ENCODE measurements at places on chromosomes 7 and 10.

GRCh38 chr10:62803724-62804355, 680 bp upstream of the ADO start:
- DNase-seq: no peak

DNA sequence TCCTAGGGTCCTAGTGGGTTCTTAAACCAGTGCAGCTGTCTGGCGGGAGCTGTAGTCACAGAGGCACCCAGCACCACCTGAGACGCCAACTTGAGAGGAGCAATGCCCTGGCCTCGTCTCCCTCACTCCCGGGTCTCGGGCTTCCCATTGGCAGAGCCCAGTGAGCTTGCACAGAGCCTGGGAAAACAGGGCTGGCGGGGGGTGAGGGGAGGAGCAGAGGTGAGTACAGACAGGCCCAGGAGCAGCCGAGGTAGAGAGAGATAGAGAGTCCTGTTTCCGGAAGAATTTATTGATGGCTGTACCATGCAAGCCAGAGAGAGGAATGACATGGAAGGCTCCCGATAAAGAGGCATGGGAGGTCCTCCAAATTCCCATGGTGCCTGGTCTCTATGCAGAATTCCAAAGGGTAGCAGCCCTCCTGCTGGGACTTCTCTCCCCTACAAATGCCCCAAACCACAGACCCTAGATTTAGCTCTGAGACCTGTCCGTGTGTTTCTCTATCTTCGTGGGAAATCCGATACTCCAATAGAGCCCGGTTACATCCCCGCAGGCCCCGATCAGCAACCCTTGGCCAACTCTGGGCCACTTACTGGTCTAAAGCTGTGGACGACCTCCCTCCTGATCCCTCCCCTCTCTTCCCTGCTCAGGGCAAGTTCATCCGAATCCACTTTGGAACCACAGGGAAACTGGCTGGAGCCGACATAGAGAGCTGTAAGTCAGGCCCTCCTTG, 20.3 kb upstream of the MYH16 start:
- DNase-seq: no peak

DNA sequence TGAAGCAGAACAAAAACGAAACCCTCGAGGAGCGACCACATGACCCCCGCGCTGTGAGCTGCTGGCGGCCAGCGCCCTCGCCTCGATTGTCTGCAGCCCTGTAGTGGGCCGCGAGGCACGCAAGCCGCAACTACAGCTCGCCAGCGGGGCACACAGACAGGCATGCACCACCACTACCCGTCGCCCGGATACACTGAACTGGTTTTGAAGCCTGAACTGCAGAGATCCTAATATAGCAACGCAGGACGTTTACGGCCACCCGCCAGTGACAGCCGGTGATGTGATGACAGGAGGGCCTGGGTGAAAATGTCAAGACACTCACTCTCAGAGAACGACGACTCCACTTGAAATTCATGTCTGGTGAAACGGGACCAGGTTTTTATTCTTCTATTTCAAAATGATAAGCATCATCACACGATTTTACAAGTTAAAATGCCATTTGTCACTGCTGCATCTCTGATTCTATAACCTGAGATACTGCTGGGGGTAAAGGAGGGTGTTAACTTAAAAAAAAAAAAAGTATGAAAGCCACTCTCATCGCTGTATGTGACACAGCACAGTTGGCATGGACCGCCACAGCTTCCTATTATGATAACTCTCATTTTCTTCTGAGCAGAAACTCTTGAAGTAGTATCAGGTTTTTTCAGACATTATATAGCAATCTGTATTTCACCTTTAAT, 120.3 kb upstream of the DIP2C start:
- DNase-seq: no peak

DNA sequence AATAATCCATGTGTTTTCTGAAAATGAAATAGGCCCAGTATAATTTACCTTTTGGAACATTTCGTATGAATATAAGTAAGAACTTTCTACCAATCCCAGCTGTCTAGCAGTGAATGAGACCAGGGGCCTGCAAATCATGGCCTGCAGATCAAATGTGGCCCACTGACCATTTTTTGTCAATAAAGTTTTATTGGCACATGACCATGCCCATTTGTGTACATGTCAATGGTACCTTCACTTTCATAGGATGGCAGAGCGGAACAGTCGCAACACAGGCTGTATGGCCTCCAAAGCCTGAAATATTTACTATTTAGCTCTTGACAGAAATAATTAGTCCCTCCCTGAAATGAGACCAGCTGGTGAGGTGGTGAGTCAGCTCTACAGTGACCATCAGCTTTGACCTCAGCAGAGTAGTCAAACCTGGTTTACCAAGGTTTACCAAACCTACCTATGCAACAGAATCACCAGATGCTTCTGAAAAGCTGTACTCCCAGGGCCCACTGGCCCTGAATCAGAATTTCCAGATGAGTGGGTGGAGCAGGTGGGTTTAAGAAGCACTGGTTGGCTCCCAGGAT, 13.8 kb upstream of the C10orf90 start:
- no peak for DNase-seq

- peak; percentile 83 for DNase-seq
Measured at GRCh38 chr10:103276896-103277712, at the start of gene INA. INA (plus strand) TSS chr10:103277138; CDS start chr10:103277212, 74 bp downstream.

Data from NCI-H2081 (cell line).